ENCODE measurements at places on chromosomes 3 and 15. TPM values are rescaled to one million over a fixed set of nuclear protein-coding genes. Genes with fewer than 3 reads are reported as not detected.

DNA sequence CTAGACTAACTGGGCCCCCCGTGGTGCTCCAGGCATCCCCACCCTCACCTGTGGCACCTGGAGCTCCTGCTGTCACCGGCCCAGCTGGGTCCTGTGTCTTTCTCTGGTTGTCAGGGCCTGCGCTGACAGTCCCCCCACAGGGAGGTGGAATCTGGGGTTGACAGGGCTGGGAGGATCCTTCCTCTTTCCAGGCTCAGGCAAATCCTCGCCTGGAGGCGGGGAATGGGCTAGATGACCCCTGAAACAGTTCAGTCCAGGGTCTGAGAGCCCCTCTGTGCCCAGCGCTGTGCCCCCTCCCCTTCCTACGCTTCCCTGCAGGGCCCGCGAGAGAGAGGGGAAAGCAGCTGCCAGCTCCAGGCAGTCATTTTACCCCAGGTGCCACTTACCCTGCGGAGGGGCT lies 50.1 kb upstream of the MCF2L2 start:
- DNase-seq: no peak

The TMEM212 gene
- not detected for total RNA-seq

GRCh38 chr3:161854232-161854771 lies 357.7 kb downstream of the OTOL1 start:
- no peak for DNase-seq

The GOLGA8J gene
- 0.20 TPM for total RNA-seq

The DLL4 gene
- not detected for total RNA-seq

DNA sequence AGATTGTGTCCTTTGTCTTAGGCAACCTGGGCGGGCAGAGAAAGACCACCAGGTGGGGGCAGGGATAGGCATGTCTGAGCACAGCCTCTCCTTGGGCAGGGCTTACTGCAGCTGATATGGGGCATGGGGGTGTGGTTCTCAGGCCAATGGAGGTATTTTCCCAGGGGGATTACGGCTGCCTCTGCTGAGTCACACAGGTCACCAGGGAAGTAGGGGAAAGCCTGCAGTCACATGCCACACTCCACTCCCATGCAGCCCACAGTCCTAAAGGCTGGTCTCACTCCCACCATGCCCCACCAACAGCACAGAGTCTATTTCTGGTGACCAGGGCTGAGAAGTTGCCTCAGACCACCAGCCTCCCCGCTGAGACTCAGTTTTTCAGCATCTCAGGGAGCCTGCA lies 466.4 kb downstream of the DIPK2A start:
- DNase-seq: no peak

The SAMMSON gene
- total RNA-seq: not detected

DNA sequence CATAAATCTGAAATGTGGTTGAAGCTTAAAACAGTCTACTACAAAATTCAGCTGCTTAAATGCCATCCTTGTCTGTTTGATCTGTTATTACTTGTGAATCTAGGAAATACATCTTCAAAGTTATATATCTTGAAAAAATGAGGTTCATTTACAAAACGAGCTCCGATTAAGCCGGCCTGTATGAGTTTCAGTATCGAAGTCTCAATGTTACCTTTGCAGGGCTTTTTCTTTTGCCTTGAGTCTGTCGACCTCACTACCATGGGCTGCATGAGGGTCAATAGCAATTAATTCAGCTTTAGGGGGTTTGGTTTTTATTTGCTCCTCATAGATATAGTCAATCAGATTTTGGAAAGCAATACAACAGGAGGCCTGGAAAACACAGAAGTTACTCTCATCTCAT lies 23.2 kb downstream of the ERICH6 start:
- DNase-seq: no peak
